ENCODE measurements at places on chromosomes 12 and 14.

DNA sequence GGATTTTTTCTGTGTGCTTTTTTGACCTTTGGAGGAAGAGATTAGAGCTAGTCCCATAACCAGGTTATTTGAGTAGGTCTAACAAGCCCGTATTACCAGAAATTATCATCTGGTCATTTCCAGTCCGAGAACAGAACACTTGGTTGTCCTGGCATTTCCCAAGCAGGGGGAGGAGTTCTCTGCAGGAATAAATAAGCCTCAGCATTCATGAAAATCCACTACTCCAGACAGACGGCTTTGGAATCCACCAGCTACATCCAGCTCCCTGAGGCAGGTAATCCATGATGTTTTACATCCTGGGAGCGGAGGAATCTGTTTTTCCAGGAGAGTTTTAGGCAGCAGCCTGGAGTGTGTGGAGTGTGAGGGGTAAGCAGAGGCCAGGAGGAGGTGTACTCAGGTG lies at the start of gene SERPINA3:
Gene SERPINA3, plus strand, starts transcription at position 218 of the 400 bp plus-strand sequence. CDS start 2,051 bp downstream, outside the sequence.
- DNase-seq, result peak; percentile 79

GRCh38 chr12:126160912-126161311 lies 1095.7 kb downstream of the AACS start:
- DNase-seq, result no peak

DNA sequence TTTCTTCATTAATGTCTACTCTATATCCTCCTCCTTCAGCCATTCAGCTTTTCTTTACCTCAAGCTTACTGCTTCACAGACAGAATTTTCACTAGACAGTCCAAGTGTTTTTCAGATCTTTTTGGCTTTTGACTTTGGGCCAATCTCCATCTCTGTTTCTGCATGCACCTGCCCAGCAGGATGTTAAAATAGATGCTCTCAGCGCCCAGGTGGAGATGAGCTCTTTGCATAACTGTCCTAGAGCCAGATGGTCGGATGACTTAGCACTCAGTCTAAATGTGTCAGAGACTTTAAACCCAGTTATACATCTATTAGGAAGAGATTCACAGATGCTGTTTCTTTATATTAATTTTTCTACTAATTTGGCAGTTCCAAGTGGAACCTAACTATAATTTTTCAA lies 80.3 kb upstream of the SSTR1 start:
- DNase-seq, result no peak

GRCh38 chr12:25553098-25553497 lies at the start of gene LMNTD1:
Gene LMNTD1, minus strand, starts transcription at chr12:25553283. Its CDS starts 324 bp downstream, at chr12:25552959.
- DNase-seq, result no peak

GRCh38 chr14:69153873-69154270 lies 953 bp upstream of the DCAF5 start:
- DNase-seq, result no peak

- DNase-seq, result no peak
Observed at GRCh38 chr12:126915309-126915708, 1351.7 kb upstream of the TMEM132C start.

GRCh38 chr12:95547522-95548055 lies 3.7 kb downstream of the USP44 start:
- peak; percentile 57 for DNase-seq

- DNase-seq, result no peak
Observed at GRCh38 chr14:51002406-51002999, 58.2 kb upstream of the PYGL start.

- DNase-seq, result no peak
Observed at GRCh38 chr14:89620436-89620835, 203.4 kb upstream of the FOXN3 start.

- DNase-seq, result no peak
Observed at GRCh38 chr14:60183741-60184140, 18.5 kb upstream of the DHRS7 start.

DNA sequence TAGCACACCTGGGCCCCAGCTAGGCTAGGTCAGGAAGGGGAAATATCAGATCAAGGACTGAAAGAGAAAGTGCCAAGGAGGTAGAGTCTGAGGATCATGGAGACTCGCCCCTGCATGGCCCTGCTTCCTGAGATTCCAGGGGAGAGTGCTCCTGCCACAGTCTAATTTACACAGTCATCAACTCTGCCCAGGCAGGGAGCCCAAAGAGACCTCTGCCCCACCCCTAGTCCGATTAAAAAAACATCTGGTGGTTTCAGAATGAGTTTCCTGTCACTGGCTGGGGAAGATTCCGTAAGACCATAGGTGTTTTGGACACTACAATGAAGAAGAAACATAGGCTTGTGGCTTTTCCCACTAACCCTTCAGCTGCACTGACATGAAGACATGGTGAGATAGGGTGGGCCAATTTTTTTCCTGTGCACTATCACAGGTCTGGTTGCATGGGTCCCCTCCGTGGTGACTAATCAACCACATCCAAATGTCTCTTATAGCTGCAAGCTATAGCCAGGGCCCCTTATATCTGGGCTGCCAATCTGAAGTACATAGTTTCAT lies 31.5 kb upstream of the GZMB start:
- DNase-seq, result no peak

DNA sequence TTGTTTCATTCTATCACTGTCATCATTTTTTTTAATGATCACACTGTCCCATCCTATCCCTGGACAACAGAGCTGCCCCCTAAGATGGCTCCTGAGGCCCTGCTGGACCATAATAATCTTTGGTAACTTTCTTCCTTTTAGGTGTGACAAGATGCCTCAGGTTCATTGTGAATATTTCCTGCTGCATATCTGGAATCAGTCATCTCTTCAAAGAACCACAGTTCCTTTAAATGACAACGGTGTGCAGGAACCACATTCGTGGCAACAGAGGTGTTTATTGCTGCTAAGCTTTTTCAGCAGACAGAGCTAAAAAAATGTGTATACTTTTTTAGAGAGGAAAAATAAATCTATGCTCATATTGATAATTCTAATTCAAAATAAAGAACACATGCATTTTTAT lies 312.9 kb downstream of the MED13L start:
- no peak for DNase-seq

- no peak for DNase-seq
Observed at GRCh38 chr14:55353686-55354467, 57.8 kb downstream of the ATG14 start.

DNA sequence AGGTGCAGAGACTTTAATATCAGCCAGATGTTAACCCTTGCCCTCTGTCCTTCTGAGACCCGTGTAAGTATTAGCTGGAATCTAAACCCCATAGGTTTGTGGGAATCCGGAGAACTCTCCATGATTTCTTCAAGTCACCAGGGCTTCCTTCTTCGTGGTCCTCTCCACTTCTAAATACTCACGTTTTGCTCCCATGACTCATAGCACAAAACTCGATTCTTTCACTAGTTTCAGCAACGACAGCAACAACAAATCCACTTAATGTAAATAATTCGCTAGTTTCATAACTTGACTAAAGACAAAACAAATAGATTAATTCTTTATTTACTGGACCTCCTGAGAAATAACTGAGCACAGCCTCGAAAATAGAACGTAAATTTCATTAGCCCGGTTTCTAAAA lies 4.4 kb upstream of the CLEC2A start:
- DNase-seq, result no peak

DNA sequence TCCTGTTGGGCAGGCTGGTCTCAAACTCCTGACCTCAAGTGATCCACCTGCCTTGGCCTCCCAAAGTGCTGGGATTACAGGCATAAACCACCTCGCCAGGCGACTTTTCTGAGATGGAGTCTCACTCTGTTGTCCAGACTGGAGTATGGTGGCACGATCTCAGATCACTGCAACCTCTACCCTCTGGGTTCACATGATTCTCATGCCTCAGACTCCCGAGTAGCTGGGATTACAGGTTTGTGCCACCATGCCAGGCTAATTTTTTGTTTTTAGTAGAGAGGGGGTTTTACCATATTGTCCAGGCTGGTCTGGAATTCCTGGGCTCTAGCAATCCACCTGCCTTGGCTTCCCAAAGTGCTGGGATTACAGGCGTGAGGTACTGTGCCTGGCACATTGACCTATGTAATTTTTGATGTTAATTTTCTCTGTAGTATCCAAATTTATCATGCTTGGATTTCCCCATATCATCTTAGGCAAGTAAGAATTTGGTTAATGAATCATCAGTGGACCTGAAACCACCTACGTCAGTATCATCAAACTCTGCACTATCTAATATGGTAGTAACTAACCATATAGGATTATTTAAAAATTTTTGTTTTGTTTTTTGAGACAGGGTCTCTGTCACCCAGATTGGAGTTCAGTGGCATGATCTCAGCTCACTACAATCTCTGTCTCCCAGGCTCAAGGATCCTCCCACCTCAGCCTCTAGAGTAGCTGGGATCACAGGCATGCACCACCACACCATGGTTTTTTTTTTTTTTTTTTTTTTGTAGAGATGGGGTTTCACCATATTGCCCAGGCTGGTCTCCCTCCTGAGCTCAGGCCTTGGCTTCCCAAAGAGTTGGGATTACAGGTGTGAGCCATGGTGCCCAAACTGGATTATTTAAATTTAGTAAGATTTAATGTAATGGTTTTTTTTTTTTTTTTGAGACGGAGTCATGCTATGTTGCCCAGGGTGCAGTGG lies 11.9 kb upstream of the ATP5F1B start:
- DNase-seq, result no peak

DNA sequence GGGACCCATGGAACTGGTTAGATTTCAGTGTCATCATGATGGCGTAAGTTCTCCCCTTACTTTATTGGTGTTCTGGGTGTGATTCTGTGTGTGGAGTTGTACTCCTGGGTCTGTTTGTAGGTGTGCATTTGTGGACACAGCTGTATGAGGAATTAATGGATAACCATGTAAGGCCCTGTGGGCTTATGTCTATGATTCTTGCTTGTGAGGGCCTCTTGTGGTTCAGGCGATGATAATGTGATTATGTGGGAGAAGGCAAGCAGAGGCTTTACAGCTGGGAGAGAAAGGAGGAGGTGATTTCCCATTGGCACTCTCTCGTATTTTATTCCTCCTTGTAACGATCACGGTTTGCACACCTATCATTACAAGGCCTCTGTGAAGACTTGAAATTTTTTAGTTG lies 96.1 kb downstream of the SCN8A start:
- DNase-seq, result no peak

GRCh38 chr12:112900298-112901145 lies 6.2 kb upstream of the OAS1 start:
- no peak for DNase-seq

DNA sequence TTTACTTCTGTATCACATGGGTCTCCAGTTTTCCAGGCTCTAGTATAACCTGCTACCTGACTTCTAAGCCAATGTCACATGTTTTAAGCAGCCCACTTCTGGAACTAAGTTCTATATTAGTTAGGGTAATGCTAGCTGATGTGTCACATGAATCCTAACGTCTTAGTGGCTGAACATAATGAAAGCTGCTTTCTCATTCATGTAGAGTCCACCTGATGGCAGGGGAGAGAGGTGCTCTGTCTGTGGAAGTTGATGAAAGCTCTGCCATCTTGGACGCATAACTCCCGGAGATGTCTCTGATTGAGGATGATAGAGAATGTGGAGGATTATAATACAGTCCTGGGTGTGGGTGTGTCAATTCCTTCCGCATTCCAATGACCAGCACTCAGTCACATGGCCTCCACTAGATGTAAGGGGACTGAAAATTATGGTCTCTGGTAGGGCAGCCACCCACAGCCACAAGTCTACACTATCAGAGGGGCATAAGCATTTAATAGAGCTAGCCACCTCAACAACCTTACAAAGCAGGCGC lies 234.4 kb upstream of the CRY1 start:
- no peak for DNase-seq

DNA sequence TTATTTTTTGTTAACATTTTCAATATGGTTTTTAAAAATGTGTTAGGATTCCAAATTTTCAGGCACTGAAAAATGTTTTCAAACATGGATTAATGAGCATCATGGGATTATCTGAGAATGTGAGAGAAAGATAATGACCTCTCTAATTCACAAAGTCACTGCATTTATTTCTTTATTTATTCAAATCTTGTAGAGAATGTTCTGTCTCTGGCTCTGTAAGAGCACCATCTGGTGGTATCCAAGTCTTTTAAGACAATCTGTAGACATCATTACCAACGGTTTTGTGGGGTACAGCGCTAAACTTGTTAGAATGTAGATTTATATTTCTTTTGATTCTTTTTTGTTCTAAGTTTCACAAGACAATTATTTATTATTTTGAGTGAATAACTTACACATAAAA lies 956.0 kb upstream of the NOVA1 start:
- no peak for DNase-seq

GRCh38 chr12:125083072-125083471 lies 17.8 kb downstream of the AACS start:
- no peak for DNase-seq

DNA sequence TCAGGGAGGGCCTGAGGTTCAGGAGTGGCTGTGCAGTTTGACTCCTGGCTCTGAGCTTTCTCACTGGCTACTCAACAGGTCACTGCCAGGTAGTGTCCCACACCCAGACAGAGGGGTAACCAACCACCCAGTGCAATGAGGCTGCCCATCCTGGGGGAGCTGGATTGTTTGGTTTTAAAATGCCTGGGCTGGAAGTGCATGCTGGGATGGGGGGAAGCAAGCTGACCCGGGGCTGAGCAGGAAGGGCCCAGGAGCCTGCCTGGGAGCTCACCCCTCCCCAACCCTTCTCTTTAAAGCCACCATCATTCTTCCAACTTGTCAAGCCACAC lies 12.6 kb upstream of the ABHD12B start:
- DNase-seq, result no peak

DNA sequence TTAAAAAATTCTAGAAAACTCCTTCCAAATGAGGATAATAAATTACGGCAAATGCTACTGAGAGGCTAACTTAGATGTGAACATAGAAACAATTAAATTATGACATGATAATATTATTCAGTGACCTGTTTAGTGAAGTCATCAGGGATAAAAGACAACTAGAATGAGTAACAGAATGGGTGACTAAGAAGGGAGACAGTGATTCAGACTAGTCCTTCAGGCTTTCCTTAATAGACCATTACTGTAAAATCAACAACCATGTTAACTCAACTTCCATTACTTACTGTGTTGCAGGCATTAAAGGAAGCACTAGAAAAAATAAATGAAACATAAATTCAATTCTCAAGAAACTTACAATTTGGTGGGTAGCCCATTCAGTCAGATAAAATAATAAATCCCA lies 543.9 kb upstream of the LRFN5 start:
- no peak for DNase-seq

DNA sequence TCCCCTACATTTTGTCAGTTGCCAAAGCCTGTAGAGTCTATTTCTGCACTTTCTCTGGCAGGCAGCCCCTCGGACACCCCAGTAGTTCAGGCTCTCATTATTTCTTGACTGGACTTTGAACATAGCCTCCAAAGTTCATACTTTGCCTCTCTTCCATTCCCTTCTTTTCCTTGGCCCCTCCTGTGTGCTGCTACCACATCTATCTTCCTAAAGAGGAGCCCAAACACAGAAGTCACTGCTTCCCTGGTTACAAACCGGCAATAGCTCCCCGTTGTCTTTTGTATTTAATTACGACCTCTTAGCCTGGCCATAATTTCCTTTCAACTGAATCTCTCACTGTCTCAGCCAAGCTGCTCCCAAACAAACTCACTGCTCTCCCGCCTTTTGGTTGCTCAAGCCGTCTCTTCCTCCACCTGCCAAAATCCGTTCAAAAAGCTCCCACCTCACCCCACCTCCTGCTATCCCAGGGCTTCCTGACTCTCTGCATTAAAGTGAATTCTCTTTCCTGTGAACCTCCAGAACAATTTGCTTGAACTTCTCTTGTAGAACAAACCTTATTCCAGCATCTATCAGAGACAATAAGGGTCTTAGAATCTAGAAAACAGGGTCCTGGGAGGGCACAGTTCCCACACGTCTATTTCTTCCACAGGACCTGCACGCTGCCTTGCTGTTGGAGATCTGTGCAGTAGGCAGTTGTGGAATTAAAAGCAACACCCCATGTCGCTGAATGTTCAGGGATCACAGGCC lies 46.9 kb downstream of the PRMT8 start:
- DNase-seq, result peak; percentile 60
